CD4-positive, alpha-beta T cell treated with Interleukin-17A for 1 hour (primary cell): ENCODE measurements at places on chromosomes 13 and 19.
A peak's percentile ranks its signal among the peaks of the same experiment; 100 is the strongest.

DNA sequence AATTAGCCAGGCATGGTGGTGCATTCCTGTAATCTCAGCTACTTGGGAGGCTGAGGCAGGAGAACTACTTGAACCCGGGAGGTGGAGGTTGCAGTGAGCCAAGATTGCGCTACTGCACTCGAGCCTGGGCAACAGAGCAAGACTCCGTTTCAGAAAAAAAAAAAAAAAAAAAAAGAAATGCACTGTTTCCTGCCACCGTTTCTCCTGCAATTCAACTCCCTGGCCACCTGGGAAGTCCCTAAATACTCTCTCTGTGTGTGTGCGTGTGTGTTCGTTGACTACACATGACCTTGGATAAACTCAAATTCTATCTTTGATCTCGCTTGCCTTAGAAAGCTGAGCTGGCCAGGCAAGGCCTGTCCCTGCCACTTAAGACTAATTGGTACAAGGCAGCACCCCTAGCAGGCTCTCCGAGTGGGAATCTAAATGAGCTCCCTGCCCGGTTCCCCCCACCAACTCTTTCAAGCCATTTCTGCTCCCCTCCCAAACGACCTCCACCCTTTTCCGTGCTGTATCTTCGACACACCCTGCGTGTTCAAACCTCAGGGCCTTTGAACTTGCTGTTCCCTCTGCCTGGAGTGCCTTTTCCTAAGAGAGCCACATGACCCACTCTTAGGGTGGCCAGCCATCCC is 5.2 kb upstream of the BCAT2 start:
- DNase-seq: peak; percentile 51

- no peak for DNase-seq
Measured at GRCh38 chr13:97544031-97544765, 110.2 kb downstream of the RAP2A start.

- DNase-seq: no peak
Measured at GRCh38 chr19:53466726-53467484, 628 bp upstream of the ZNF813 start.

- no peak for DNase-seq
Measured at GRCh38 chr13:34465423-34465922, 476.6 kb upstream of the NBEA start.

DNA sequence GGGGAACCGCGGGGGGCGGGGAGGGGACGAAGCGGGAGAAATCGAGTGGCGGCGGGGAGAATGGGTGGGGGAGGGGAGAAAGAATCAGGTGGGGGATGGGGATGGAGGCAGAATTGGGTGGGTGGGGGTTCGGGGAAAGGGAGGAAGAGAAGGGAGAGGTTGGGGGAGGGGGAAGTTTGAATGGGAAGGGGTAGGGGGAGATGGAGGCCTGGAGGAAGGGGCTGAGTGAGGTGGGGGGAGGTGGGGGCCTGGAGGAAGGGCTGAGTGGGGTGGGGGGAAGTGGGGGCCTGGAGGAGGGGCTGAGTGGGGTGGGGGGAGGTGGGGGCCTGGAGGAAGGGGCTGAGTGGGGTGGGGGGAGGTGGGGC is 403 bp upstream of the ADAMTS10 start:
- DNase-seq: no peak

DNA sequence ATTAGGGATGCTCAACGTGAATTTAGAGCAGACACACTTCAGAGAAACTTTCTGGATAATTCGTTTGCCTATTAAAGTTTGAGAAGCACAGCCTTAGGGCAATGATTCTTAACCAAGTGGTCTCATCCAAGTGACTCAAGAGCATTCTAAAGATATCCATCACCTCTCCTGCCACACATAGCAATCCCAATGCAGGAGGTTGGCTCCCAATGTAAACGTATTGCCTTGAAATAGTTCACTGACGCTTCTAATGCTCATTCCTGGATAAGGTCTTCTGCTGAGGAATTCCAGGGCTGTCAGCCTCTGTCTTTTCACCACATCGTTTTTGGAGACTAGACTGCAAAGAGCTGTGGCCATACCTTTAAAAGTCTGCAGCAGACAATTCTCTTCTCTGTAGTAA is 279.8 kb upstream of the DACH1 start:
- no peak for DNase-seq

DNA sequence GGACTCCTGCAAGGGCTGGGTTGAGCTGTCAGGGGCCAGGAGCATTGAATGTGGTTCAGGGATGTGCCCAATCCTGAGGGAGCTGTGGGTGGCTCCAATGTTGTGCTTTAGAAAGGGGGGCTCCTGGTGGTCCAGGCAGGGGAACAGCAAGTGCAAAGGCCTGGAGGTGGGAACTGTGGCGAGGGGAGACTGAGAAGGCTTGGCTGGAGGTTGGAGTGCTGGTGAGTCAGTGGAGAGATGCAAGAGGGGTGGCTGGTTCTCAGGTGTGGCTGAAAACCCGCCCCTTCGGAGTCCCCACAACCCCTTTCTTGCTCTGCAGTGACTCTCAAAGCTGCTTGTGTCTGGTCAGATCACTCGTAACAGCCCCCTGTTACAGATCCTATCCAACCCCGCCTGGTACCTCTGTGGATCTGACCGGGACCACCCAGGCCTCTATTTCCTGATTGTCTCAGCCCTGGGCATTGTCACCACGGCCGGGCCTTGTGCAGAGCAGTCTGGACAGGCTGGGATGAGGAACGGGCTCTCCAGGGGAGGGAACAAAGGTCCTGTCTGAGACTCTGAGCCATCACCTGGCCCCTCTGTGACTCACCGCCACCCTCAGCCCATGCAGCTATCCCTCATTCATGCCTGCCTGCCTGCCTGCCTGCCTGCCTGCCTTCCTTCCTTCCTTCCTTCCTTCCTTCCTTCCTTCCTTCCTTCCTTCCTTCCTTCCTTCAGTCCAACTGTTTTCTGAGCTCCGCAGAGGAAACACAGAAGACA is 1.4 kb upstream of the KCNN1 start:
- DNase-seq: no peak

DNA sequence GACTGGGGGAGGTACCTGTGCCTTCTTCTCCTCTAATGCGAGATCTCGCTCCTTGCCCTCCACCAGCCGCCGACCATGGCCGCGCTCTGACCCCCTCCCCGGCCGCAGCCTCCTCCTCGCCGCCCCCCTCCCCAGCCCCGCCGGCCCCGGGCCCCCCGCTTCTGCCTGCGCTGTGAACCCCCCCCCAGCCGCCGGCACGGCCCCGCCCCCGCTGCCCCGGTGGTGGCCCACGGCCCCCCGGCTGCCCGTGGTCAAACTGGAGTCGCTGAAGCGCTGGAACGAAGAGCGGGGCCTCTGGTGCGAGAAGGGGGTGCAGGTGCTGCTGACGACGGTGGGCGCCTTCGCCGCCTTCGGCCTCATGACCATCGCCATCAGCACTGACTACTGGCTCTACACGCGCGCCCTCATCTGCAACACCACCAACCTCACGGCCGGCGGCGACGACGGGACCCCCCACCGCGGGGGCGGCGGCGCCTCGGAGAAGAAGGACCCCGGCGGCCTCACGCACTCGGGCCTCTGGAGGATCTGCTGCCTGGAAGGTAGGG is at the start of gene CACNG8:
TSS of gene CACNG8 (plus strand) at position 51 of the 545 bp plus-strand sequence.
- DNase-seq: no peak

GRCh38 chr13:103192511-103193135 is 126.4 kb upstream of the SLC10A2 start:
- no peak for DNase-seq

DNA sequence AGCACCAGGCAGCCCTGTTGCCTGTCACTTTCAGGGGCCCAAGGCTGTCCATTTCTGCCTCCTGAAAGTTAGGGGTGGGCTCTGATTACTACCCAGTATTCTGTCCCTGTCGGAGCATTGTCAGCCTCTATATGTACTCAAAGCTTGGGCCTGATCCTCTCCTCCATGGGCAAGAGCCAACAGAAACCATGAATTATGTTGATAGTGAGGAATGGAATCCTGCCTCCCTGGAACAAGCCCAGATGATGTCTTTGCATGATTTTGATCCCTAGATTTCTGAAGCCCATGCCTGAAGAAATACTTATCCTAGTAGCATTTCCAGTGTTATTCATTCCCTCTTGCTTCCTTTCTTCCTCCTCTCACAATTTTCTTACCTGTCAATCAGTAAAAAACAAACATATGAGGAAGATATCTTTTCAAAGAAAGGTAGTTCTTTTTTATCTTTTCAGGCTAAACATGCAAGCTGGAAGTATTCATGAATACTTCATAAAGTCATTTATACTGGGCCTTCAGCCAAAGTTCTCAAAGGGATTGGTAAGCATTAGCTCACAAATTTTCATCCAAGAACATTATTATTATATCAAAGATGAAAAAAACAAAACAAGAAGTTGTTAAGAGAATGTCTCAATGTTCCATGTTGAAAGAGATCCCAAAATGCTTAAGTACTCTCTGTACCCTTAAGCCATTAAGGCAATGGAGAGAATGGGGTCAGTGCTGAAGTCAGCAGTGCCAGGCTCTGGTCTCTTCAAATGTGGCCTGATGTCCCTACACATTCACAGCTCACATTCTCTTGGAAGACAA is 171.7 kb downstream of the NHLRC3 start:
- DNase-seq: no peak

- no peak for DNase-seq
Measured at GRCh38 chr13:110150384-110151101, 156.4 kb downstream of the COL4A1 start.

DNA sequence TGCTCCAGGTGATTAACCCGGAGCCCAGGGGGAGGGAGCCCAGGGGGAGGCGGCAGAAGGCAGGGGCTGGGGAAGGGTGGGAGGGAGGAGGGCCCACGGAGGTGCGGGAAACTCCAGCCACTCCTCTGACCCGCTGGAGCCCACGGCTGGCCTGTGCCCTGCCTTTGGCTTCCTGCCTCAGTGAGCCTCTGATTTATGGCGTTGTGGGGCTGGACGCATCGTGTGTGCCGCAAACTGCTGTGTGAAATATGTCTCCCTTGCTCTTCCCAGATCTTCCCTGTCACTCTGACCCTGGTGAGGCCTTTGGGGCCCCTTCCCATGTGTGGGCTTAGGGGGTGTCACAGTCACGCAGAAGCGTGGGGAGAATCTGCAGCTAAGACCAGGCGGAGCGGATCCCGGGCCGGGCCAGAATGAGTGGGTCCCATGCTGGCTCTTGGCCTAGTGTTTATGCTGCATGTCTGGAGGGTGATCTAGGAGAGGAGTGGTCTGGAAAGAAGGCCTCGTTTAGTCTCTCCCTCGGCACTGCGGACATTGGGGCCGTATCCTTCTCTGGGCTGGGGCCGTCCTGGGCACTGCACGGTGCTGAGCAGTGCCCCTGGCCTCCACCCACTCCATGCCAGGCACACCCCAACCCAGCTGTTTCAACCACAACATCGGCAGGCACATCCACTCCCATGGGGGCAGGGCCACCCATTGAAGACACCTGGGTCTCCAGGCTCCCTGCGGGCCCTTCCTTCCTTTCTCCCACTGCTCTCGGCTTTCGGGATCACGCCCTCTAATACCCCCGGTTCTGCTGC is 123.0 kb downstream of the KDM4B start:
- DNase-seq: no peak

GRCh38 chr13:32016631-32017030 is 14.9 kb upstream of the FRY start:
- no peak for DNase-seq

- no peak for DNase-seq
Measured at GRCh38 chr13:76861859-76862258, 24.3 kb downstream of the KCTD12 start.

- no peak for DNase-seq
Measured at GRCh38 chr19:9883231-9883758, 48.2 kb downstream of the PIN1 start.

GRCh38 chr13:26590951-26591350 is 33.5 kb downstream of the WASF3 start:
- no peak for DNase-seq

- no peak for DNase-seq
Measured at GRCh38 chr13:33204130-33204927, 81.2 kb downstream of the STARD13 start.

- DNase-seq: no peak
Measured at GRCh38 chr19:14271840-14272239, 65.9 kb upstream of the ADGRL1 start.

GRCh38 chr19:29796173-29796573 is 15.6 kb upstream of the CCNE1 start:
- DNase-seq: no peak
